Amniotic stem cell (primary cell): ENCODE measurements at places on chromosomes 3 and 15.

GRCh38 chr3:39096775-39097174 is 10.7 kb downstream of the GORASP1 start:
- DNase-seq = no peak

DNA sequence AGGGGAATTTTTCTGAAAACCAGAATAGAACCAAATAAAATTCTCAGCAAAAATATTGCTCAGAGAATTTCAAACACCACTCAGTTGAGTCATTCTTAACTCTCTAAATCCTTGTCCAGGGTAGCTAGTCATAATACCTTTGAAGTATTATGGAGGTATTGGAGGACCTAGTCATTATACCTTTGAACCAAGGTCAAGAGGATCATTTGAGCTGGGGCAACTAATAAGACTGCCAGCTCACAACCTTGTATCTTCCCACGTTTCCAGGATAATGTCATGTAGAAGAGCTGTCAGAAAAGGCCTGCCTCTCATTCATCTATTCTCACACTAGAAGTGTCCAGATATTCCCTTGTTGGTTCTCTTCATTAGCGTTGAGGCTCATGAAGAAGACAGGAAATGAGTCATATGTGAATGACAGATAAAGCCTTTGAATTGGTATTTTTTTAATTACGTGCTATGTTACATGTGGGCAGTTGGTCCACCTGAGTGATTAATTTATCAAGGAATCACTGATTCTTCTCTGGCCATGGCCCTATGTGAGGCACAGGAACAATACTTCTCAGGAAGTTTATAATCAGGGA is 48.3 kb downstream of the TOPAZ1 start:
- no peak for DNase-seq

GRCh38 chr15:38050529-38051448 is 116.3 kb downstream of the TMCO5A start:
- no peak for DNase-seq

DNA sequence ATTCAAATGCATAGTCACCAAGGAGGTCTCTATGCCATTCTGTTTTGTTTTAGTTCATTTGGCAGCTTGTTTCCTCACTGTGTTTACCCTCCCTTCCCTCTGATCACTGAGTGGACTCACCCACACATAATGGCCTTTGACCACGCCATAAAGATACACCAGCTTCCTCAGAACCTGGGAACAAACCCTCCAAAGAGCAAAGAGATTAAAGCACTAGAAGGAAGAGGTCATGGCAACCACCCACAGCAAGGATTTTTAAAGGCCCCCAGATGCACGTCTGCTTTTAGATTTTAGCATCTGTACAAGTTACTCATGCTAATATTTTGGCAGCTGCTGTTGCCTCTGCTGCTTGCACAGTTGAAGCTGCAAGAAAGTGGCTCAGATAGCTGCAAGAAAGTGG is 47.9 kb upstream of the CADPS start:
- DNase-seq = no peak

GRCh38 chr3:59878038-59878427 is 828.2 kb upstream of the CFAP20DC start:
- no peak for DNase-seq

GRCh38 chr3:152558386-152558785 is 276.5 kb upstream of the P2RY1 start:
- no peak for DNase-seq
